Mucosa of gallbladder (tissue), 1 donor: ENCODE measurements at places on chromosomes 4 and X. TPM values are rescaled to one million over a fixed set of nuclear protein-coding genes. Genes with fewer than 3 reads are reported as not detected.

The ERAS gene
- total RNA-seq = not detected

The CT45A5 gene
- total RNA-seq = not detected

The SCML2 gene
- 0.92 TPM for total RNA-seq

The RIPPLY1 gene
- not detected for total RNA-seq

The MAP7D2 gene
- 5.2 TPM for total RNA-seq

GRCh38 chr4:159197260-159197884, 94.5 kb downstream of the RAPGEF2 start:
- DNase-seq = no peak

DNA sequence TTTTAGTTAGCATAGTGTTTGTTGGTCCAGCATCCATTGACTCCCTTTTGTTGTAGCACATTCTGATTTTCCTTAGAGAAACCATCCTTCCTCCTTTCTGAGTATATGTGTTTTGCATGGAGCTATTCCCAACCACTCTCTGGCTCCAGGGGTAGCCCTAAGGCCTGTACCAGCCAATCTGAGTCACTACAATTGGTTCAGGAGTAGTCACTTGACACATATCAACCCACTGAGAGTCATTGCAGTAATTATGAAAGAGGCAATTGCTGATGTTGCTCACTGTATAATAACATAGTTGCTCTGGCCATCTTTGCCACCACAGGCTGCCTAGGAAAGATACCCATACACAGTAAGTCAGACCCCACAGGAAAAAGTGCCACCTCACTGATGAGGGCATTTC, 71.2 kb upstream of the GRID2 start:
- no peak for DNase-seq

- no peak for DNase-seq
Measured at GRCh38 chr4:113822555-113823290, 61.2 kb upstream of the CAMK2D start.

- no peak for DNase-seq
Measured at GRCh38 chr4:30929649-30930048, 209.5 kb downstream of the PCDH7 start.

DNA sequence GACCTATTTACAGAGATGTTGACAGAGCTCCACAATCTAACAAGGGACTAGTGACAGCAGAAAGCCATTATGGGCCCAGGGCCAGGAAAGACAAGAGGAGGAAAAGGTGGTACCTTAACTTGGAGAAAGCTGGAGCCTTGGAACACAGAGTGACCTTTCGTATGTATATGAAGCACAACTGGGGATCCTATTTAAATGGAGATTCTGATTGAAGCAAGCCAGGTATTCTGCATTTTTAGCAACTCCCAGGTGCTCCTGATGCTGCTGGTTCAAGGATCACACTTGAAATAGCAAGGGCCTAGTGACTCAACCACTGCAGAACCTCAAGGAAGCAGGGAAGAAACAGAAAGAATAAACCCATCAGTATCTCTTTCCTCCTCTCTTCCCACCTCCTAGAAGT, 99.4 kb downstream of the TMEM47 start:
- no peak for DNase-seq

DNA sequence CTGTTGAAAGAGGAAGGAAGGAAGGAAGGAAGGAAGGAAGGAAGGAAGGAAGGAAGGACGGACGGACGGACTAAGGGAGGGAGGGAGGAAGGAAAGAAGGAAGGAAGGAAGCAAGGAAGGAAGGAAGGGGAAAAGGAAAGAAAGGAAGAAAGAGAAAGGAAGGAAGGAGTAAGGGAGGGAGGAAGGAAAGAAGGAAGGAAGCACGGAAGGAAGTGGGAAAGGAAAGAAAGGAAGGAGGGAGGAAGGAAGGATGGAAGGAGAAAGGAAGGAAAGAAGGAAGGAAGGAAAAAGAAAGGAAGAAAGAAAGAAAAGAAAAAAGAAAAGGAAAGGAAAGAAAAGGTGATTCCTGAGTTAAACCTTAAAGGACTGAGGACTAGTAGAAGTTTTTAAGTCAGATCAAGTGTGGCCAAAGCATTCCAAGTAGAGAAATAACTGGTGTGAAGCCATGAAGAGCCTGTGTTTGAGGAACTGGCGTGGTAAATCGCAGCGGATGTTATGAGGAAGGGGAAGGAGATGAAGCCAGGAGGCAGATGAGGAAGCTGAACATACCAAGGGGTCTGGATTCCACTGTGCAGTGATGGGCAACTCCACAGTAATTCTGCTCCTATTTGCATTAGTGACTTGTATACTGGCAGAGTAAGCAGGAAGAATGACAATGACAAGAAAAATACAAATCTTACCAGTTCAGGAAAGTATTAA, 163.5 kb downstream of the MGST2 start:
- DNase-seq = no peak

DNA sequence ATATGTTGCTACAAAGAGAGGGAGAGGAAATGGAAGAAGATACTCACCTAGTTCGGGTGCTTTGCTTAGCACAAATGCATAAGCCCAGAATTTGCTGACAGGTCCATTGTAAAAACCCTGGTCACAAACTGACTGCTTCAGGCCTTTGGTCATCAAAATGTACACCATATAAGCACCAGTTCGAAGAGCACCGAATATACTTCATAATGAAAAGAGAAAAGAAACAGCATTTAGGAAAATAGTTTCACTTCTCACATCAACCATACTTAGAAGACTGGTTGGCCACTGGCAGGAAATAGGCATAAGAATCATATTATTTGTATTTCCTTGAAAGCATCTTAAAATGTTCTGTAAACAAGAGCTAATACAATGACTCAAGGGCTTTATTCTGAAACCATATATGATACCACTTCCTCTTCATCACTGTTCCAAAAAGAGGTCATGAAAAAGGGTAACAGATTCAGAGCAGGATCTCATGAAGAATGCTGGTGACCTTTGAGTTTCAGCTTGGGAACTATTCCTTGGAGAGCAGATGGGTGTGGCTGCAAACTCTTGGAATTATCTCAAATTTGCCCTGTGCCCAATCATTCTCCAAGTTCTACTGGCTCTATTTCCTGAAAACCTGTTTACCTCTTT, 138.7 kb downstream of the ELOVL6 start:
- DNase-seq = no peak

DNA sequence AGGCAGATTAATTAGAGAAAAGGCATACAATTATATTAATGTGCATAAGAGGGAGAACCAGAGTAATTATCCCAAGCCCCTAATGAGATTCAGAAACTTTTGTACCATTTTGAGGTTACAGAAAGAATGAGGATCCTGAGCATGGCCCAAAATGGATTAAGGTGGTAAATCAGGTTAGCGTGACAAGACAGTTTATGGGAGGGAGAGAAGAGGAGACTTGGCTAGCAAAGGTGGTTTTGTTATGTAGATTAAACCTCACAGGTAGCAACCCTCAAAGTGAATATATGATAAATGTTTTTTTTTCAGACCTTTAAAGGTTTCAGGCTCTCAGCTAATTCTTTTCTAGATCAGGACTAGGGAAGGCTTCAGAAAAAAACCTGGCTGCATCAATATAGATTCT, 781.8 kb downstream of the FAM133A start:
- DNase-seq = no peak
